IMR-90 (cell line): ENCODE measurements at places on chromosomes 1 and 21. TPM values are rescaled to one million over a fixed set of nuclear protein-coding genes. Genes with fewer than 3 reads are reported as not detected.

- H3K4me3 ChIP-seq, result no peak overlapping the region
- H3K4me1 ChIP-seq, result peaks cover 9% of the 10 kb centered on the region; the same call in 1 of the 2 replicates
- no peaks in the 10 kb centered on the region; the same call in 1 of the 2 replicates for H3K36me3 ChIP-seq
- no peak for DNase-seq
- no peak overlapping the region for H3K27ac ChIP-seq
These were observed 52.7 kb downstream of the TGFB2 start for GRCh38 chr1:218397752-218398339.

DNA sequence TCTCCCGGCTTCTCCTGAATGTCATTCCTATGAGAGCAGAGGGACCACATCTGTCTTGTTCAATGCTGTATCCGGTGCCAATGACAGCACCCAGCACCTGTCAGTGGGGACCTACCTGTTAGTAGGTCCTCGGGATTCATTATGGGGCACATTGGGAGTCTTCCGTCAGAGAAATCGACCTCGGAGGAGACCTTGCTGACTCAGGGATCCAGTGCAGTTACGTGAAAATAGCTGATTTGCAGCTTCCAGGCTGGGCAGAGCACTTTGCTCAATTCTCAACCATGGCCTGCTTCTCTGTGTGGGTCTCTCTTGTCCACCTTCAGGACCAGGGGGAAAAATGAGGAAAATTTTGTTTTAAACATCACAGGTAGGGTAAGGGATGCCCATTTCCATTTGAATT lies 130.2 kb downstream of the PRDM2 start:
- no peak for DNase-seq
- no peaks in the 10 kb centered on the region for H3K36me3 ChIP-seq
- no peak overlapping the region for H3K27ac ChIP-seq

- no peak overlapping the region for H3K4me3 ChIP-seq
- peaks cover 27% of the 10 kb centered on the region for H3K36me3 ChIP-seq
- H3K4me1 ChIP-seq, result no peaks in the 10 kb centered on the region
- H3K27me3 ChIP-seq, result no peaks in the 10 kb centered on the region
These were observed 55.5 kb upstream of the DYNLT5 start for GRCh38 chr1:66696771-66697170.

DNA sequence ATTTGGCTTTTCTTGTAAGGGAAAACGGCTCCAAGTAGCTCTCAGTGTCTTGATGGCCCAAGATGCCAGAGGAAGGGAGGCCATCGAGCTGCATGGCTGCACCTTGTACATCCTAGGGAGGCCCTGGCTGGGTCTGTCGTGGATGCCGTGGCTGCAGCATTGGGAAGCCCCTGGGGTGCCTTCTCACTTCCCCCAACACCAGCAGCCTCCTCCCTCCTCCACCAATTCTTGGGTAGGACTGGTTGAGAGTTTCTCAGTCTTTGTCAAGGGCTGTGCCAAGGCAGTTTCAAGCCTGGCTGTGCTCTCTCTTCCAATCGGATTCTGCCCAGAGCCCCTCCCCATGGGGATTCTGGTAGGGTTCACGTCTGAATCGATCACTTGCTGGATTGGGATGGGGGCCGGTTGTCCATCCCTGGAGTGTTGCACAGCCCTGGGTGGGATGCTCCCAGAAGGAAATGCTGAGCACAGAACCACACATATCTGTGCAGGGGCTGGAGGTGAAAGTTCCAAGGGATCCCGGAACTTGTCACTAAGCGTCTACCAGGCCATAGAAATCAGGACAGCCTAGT lies 14.0 kb upstream of the SPSB1 start:
- peaks cover 46% of the 10 kb centered on the region for H3K4me1 ChIP-seq
- H3K27me3 ChIP-seq, result no peaks in the 10 kb centered on the region
- DNase-seq, result no peak
- no peak overlapping the region for H3K4me3 ChIP-seq

NR5A2 gene
- 0.03 TPM in 2 replicates for polyA plus RNA-seq

C1QTNF12 gene
- polyA plus RNA-seq, result 1.1 and 2.6 TPM in 2 replicates
